ENCODE measurements at places on chromosomes 4 and X. TPM values are rescaled to one million over a fixed set of nuclear protein-coding genes. Genes with fewer than 3 reads are reported as not detected.

ADH1A gene
- not detected for total RNA-seq

AGTR2 gene
- total RNA-seq: 5.0 TPM

UCP1 gene
- total RNA-seq: 1.7 TPM

GRCh38 chr4:155186972-155187371 is 21.5 kb upstream of the NPY2R start:
- no peak for DNase-seq

- no peak for DNase-seq
These were observed 365.1 kb downstream of the MAGEB5 start for GRCh38 chrX:26581091-26581490.

DNA sequence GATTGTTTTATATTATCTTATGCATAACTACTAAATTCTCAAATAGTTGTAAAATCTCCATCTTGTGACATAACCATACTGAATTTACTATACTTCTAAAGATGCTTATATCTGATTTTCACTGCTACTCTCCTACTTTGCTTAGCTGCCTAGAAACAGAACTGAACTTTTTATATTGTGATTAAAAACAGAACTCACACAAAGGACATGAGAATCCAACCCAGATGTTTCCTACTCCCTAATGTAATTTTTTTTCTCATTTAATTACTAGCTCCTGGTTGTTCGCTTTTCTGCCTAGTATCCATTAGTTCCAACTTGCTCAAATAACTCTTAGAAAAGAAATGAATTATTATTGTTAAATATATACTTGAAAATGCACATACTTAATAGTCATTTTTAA is 283.5 kb upstream of the ACTRT1 start:
- DNase-seq: peak; percentile 4

DNA sequence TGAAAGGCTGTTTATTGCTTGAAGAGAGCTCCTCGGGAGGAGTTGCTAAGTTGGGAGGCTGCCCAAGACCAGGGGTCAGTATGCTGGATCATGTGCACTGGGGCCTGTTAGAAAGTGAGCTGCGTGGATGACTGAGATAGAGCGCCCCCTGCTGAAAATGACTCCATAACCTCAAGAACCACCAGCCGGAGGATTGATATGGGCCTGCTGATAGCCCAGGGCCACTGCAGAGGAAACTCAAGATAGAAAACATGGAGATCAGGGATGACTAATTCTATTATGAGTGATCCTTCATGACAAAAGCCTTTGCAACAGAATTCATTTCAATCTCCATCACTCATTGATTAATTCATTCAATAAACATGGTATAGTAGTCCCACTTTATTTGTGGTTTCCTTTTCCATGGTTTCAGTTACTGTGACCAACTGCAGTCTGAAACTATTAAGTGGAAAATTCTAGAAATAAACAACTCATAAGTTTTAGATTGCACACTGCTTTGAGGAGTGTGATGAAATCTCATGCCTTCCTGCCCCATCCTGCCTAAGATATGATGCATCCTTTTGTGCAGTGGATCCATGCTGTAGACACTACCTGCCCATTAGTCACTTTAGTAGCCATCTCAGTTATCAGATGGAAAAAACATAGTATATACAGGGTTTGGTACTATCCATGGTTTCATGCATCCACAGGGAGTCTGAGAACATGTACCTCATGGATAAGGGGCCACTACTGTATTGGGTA is 126.7 kb upstream of the MBNL3 start:
- DNase-seq: no peak

DNA sequence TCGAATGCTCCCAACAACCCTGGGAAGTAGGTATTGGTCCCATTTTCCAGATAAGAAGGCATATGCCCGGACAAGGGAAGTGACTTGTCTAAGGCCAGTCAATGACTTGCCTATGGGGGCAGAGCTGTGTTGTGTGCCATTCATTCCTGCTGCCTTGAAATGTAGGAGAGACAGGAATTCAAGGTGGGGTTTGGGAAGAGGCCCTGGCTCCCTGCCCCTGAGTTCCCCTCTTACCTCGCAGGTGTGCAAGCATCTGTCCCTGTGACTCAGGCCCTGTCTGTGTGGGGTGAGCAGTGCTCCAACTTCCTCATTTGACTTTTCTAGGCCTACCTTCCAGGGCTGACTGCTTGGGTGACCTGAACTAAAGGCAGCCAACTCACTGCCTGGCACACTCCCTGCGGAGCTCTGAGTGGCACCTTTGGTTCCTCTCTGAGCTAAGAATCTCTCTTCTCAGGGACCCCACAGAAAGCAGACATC is 5.1 kb downstream of the EFNB1 start:
- DNase-seq: no peak

GRCh38 chrX:68830419-68831404 is 1.9 kb downstream of the EFNB1 start:
- DNase-seq: no peak

DNA sequence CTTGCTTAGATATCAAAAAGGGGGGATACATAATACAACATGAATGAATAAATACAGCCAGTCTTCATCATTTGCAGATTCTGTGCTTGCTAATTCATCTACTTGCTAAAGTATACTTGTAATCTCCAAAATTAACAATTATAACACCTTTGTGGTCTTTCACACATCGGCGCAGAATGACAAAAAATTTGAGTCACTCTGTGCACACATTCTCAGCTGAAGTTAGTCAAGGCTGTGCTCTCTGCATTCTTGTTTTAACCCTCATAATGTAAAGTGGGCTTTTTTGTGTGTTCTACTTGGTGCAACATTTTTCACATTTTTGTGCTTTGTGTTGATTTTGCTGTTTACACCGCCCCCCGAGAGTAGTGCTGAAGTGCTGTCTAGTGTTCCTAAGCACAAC is 65.8 kb upstream of the GPRIN3 start:
- DNase-seq: no peak

GRCh38 chrX:64169988-64170387 is 35.5 kb downstream of the AMER1 start:
- no peak for DNase-seq

- DNase-seq: no peak
These were observed 2086.5 kb upstream of the TENM3 start for GRCh38 chr4:180156684-180157083.

Data from skin of body (tissue), 3 donors.